Gastroesophageal sphincter (tissue), 4 donors: ENCODE measurements at places on chromosomes 6 and 20. TPM values are rescaled to one million over a fixed set of nuclear protein-coding genes. Genes with fewer than 3 reads are reported as not detected.

GRCh38 chr6:151239603-151240035, at the start of gene AKAP12:
Gene AKAP12, plus strand, starts transcription at chr6:151239967. Its CDS starts 596 bp downstream, at chr6:151240563.
- H3K36me3 ChIP-seq = no peaks in the 10 kb centered on the region
- no peaks in the 10 kb centered on the region for H3K4me1 ChIP-seq
- peak within 1 kb of the TSS; percentile 94 for H3K4me3 ChIP-seq
- H3K27ac ChIP-seq = peak within 1 kb of the TSS; percentile 97
- ATAC-seq = peak; percentile 67
- H3K27me3 ChIP-seq = no peaks in the 10 kb centered on the region

Gene ZNF311
- total RNA-seq = 1.4 TPM

- H3K36me3 ChIP-seq = no peaks in the 10 kb centered on the region
- no peak overlapping the region for H3K4me3 ChIP-seq
- peaks cover 9% of the 10 kb centered on the region for H3K4me1 ChIP-seq
- no peak for ATAC-seq
Measured at GRCh38 chr6:21844120-21844917, 250.8 kb downstream of the SOX4 start.

DNA sequence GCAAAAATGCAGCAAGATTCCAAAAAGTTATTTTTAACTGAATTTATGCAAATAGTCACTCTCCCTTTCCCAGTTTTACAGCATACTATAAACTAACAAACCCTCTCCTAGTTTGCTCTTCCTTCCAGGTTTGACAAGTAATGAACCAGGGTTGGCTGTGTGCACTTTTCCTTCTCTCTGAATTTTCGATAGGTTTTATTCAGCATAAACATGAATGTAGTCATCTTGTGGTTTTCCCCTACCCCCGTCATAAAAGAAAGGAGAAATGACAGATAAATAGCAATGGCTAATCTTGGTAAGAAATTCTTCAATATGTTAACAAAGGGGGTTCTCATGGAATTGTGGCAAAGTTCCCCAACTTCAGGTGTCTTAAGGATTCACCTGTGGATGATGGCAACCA, 26.3 kb downstream of the PRDM1 start:
- ATAC-seq = no peak
- peaks cover 5% of the 10 kb centered on the region for H3K27me3 ChIP-seq
- H3K27ac ChIP-seq = no peak overlapping the region
- no peaks in the 10 kb centered on the region for H3K36me3 ChIP-seq
- no peak overlapping the region for H3K4me3 ChIP-seq
- no peaks in the 10 kb centered on the region for H3K4me1 ChIP-seq

DNA sequence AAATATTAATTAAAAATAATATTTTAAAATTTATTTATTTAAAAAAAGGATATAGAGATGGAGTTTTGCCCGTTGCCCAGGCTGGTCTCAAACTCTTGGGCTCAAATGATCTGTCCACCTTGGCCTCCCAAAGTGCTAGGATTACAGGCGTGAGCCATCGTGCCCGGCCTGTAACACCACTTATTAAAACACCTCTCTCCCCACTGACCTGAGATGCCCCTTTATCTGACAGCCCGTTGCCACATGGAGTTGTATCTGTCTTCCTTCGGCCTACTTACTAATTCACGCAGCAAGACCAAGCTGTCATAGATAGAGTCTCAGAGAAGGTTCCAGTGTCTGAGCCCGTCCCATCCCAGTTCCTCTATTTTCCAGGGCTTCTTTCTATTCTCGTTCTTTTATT, 30.7 kb downstream of the KIF25 start:
- no peak overlapping the region for H3K4me3 ChIP-seq
- H3K4me1 ChIP-seq = no peaks in the 10 kb centered on the region
- ATAC-seq = no peak
- H3K27me3 ChIP-seq = peaks cover 13% of the 10 kb centered on the region

DNA sequence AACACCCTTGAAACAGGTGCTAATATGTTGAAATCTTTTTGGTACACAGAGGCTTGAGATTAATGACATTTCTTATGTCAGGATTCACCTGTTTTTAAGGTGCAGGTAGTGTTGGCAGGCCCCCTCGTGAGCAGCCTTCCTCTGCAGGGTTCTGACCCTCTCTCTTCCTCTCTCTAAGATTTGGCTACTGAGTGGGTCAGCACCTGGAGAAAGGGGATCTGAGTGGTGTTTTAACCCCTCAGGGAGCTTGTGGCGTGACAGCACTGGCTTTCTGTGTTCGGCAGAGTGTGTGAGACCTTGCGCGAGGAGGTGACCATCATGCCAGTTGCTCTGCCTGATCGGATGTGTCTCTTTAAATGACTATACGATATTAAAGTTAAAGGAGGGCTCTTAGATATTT, 37.1 kb downstream of the HIVEP1 start:
- H3K27ac ChIP-seq = no peak overlapping the region
- no peaks in the 10 kb centered on the region for H3K36me3 ChIP-seq
- H3K4me1 ChIP-seq = peaks cover 28% of the 10 kb centered on the region
- ATAC-seq = no peak

- no peak for ATAC-seq
- H3K36me3 ChIP-seq = no peaks in the 10 kb centered on the region
- H3K4me3 ChIP-seq = no peak overlapping the region
- no peak overlapping the region for H3K27ac ChIP-seq
- no peaks in the 10 kb centered on the region for H3K27me3 ChIP-seq
Measured at GRCh38 chr6:3665608-3666007, 85.9 kb downstream of the PXDC1 start.

GRCh38 chr20:4688305-4688704, 33.4 kb upstream of the PRND start:
- no peak overlapping the region for H3K4me3 ChIP-seq
- H3K36me3 ChIP-seq = peaks cover 4% of the 10 kb centered on the region
- no peaks in the 10 kb centered on the region for H3K27me3 ChIP-seq
- no peak for ATAC-seq

Gene FOXF2
- total RNA-seq = 41.7 TPM

- H3K4me3 ChIP-seq = no peak overlapping the region
- no peaks in the 10 kb centered on the region for H3K27me3 ChIP-seq
- H3K27ac ChIP-seq = no peak overlapping the region
- no peak for ATAC-seq
Measured at GRCh38 chr6:118042855-118043254, 135.8 kb downstream of the SLC35F1 start.
